ENCODE measurements at places on chromosomes 12 and 14. TPM values are rescaled to one million over a fixed set of nuclear protein-coding genes. Genes with fewer than 3 reads are reported as not detected.

The C3AR1 gene
- total RNA-seq, result 43.0 TPM

The FICD gene
- 10.6 TPM for total RNA-seq

The RHOJ gene
- total RNA-seq, result 5.2 TPM

The SERPINA12 gene
- not detected for total RNA-seq

The C14orf132 gene
- 2.8 TPM for total RNA-seq

The SPTB gene
- 1.2 TPM for total RNA-seq

The USP5 gene
- total RNA-seq, result 38.0 TPM

The GPHN gene
- total RNA-seq, result 13.1 TPM

The HRK gene
- total RNA-seq, result not detected

The SIX6 gene
- total RNA-seq, result not detected

Data from omental fat pad (tissue), 4 donors.